ENCODE measurements at places on chromosomes 1 and 21.

GRCh38 chr1:7781923-7782495 is 2.1 kb upstream of the PER3 start:
- DNase-seq, result no peak

DNA sequence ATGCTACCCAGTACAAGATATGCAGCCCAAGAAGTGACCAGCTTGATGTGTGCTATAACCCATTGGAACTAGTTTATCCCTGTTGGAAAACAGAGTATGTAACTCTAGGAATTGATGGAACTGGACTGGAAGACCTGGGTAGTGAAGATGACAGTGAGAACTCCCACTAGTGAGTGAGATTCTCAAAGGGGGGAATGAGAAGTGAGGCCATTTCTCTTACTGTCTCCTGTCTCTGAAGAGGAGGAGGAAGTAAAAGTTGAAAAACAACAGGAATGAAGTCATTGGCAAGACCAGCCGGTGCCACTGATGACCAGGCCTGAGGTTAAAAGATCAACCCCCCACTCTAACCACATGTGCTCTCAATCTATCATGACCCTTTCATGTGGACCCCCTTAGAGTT is 20.9 kb downstream of the PLA2G2F start:
- DNase-seq, result no peak

GRCh38 chr1:224763126-224763775 is 147.1 kb downstream of the CNIH3 start:
- DNase-seq, result no peak

GRCh38 chr1:19635646-19636045 is 8.5 kb upstream of the NBL1 start:
- no peak for DNase-seq

DNA sequence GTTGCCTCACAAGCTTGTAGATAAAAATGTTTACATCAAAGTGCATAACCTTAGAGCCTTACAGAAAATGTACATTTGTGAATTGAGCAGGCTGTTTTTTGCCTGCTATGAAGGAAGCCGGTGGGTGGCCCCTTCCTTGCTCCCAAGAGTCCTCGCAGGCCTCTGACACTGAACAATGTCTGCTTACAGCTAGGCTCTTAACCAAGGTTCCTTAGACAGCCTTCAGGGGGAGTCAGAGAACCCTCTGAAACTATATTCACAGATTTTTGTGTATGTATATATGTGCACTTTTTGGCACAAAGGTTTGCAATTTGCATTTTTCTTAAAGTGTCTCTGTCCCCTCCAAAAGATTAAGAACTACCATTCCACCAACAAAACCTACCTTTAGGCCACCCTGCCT is 282.6 kb downstream of the BARHL2 start:
- no peak for DNase-seq

DNA sequence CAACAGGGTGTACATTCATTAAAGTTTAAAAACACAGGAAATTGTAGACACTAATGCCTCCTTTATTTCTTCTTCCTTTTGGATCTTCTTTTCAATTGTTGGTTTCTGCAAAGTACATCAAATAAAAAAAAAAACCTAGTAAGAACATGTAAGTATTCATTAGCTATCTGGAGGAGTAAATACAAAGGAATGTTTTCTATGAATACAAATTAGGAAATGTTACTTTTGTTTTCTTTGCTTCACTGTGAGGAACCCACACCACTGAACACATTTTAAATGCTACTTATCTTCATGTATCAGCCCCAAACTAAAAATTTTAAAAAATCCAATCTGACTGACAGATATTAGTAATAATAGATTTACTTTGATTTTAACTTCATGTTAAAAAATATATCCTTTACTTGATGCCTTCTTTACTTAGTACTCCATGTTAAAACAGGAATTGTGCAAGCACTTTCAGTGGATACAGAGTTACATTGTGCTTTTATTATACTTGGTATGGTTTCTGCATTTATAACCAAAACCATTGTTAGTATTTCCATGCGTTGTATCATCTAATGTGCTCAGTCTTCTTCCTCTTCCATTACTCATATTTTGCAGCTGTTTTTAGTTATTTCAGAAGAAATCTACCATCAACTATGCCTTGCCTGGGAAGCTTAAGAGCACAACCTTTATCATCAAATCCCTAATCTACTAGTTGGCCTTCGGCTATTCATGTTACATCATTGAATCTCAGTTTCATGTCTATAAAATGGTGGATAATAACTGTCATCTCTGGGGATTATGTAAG is 236.9 kb upstream of the DPYD start:
- no peak for DNase-seq

DNA sequence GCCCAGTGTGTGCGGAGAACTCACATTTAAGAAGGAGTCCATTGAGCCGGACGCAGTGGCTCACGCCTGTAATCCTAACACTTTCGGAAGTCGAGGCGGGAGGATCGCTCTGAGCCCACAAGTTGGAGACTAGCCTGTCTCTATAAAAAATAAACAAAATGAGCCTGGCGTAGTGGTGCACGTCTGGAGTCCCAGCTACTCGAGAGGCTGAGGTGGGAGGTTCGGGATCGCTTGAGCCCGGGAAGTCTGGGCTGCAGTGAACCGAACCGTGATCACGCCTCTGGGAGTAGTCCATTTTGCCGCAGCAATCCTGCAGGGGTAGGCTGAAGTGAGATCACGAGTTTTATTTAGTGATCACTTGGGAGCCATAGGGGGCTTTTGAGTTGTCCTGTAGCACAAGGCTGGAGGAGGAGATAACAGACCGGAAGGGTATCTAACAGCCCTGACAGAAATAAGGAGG is 497 bp upstream of the FUCA1 start:
- DNase-seq, result no peak

GRCh38 chr1:171715813-171716251 is 26.0 kb downstream of the VAMP4 start:
- DNase-seq, result no peak

DNA sequence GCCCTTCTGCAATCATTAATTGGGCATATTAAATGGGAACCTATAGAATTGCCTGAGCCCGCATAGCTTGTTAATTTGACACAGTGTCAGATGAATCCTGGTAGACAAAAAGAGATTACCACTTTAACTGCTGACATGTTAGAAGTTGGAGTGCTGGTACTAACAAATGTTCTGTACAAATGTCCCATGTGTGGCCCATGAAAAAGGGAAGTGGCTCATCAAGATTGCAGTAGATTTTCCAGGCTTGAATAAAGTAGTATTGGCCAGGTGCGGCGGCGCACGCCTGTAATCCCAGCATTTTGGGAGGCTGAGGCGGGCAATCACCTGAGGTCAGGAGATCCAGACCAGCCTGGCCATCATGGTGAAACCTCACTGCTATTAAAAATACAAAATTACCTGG is 45.6 kb downstream of the GNPAT start:
- DNase-seq, result no peak

All from kidney epithelial cell (primary cell).